ENCODE measurements at places on chromosomes 2 and 18. TPM values are rescaled to one million over a fixed set of nuclear protein-coding genes. Genes with fewer than 3 reads are reported as not detected.

DNA sequence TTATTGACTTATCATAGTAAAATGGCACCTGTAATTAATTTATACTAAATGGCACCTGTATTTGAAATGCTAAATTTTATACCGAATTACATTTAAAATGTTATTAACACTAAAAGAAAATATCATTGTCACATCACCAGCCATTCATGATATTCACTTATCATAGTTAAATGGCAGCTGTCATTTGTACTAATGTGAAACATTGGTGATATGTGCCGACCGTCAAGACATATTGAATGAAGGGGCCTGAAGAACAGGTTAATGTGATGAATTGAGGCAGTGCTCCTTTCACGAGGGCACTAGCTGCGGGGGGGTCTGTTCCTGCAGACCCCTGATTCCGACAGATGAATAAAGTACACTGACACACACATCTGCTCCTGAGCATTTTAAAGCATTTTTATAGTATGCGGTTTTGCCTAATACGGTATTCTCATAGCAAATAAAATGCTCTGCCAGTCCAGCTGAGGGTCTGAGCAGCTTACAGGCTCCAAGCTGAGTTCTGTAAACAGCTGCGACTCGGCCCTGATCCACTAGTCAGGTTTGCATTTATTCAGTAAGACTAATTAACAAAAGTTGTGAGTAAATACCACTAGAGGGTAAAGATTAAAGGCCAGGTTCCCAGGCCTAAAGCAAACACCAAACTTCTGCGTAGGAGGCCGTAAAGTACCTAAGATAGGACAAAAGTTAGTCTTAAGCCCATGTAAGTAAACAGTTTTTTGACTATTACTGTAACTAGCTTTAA, 593.4 kb upstream of the NETO1 start:
- no peak for DNase-seq

GRCh38 chr18:35477497-35477896, 20.3 kb downstream of the INO80C start:
- no peak for DNase-seq

DNA sequence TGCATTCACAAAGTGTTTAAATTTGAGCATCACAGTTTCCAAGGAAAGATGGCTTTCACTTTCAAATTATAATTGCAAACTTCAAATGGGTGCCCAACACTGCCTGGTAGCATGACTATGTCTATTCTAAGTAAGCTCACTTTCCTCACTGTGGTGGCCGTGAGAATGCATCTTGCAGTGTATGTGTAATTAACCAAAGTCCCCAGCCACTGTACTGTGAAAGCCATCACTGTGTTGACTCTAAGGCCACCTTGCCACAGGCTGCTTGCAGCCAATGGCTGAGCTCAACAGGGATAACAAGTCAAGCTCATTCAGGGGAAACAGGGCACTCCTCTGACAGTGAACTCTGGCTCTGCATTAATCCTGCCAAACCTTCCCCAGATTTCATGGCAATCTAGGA, 43.3 kb upstream of the LGALSL start:
- no peak for DNase-seq

Gene VWA3B
- total RNA-seq: not detected

GRCh38 chr2:26279886-26280285, 35.1 kb downstream of the HADHB start:
- DNase-seq: no peak

DNA sequence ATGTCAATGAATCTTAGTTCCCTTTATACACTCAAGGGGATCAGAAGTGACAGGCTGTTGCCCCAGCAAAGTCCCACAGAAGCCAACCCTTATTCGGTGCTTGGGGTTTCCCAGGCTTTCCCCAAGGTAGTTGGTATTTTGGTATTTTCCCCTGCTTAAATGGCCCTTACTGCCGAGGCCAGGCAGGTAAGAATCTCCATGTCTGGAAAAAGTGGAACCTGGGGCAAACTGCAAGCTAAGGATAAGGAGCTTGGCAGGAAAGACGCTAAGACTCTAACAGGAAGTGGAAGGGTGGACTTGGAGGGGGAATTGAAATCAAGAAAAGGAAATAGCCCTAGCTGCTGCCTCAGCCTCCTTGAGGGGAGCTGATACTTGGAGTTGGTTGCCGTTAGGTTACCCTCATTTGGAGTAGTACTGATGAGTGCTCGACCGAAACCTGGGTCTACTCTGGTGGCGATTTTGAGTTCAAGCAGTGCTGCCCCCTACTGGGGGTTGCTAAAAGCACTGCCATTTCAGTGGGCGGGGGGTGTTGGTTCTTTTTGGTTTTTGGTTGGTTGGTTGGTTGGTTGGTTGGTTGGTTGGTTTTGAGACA, 3.3 kb upstream of the GPBAR1 start:
- DNase-seq: peak; percentile 7

Gene LYPD1
- total RNA-seq: 146 TPM

DNA sequence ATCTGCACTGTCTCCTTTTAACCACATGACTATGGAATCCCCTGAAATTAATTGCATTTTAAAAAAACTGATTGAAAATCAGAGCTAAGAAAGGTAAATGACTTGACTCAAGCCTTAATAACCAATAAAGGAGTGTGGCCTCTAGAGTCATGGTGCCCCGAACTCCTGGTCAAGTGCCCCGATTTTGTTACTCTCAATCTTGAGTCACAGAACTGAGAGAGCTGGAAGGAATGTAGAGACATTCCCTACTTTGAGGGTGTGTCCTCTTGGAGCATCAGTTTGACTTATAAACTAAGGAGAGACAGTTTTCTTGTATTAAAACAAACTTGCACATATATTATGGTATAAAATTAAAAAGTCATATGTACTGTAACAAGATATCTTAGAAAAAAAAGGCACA, 2.4 kb downstream of the WDR43 start:
- peak; percentile 62 for DNase-seq

Gene HNMT
- 9.8 TPM for total RNA-seq

DNA sequence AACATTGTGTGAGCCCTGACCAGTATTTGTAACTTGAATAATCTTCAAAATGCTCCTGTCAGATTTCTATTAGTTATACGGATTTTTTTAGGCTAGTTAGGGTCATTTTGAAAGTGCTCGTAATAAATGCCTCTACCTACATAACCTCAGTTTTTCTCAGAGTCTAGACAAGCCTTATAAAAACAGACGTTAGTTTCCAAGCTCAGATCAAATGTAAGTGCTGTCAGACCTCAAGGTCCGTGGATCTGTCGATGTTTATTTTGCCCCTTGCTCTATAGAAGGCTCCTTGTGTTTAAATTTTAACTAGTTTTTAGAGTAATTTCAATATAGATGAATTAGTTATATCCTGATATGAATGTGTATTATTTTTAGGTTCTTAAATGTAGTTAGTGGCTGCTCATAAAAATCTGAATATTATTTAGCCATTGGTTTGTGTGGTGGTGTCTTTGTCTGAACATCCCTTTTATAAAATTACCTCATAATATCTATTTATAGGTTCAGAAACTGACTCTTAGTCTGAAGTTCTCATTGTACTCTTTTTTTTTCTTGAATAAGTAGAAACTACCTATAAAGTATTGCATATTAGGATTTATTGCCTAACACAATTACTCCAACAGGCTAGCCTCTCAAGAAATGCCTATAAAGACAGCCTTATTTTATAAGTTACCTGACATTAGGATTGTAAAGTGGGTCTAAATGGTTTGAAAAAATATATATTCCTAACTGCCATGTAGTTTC, 71.1 kb downstream of the MTA3 start:
- DNase-seq: no peak

GRCh38 chr2:102057502-102058292, 65.9 kb downstream of the IL1R2 start:
- DNase-seq: peak; percentile 67

- DNase-seq: no peak
These were observed 339.4 kb downstream of the CMPK2 start for GRCh38 chr2:6526093-6526824.

- no peak for DNase-seq
These were observed 73.8 kb downstream of the SPTBN1 start for GRCh38 chr2:54529935-54530334.

DNA sequence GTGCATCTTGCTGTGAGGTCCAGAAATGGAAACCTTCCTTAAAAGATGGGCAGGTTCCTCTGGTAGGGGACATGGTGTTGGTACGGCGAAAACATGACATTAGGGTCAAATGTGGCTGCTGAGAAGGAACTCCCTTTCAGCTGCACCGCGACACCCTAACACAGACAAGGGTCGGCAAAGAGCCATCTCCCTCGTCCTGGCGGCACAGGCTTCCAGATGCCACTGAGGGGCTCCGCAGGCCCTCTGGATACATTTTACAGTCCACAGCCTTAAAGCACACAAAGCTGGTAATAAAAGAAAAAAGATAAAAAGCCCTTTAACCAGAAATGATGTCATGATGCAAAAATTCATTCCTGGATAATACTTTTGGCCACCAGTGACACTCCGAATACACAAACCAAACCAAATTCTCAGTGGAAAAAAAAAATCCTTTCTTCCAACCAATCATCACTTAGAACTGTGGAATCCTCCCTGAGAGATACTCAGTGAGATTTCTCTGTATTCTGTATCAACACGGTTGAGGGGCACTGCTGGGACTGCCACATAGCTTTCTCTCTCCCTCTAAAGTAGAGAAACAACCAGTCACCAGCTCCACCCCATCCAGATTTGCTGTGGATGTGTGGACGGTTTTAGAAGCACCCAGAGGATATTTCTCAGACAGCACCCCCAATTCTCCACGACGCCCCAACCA, 174.8 kb downstream of the HDAC4 start:
- DNase-seq: peak; percentile 64

DNA sequence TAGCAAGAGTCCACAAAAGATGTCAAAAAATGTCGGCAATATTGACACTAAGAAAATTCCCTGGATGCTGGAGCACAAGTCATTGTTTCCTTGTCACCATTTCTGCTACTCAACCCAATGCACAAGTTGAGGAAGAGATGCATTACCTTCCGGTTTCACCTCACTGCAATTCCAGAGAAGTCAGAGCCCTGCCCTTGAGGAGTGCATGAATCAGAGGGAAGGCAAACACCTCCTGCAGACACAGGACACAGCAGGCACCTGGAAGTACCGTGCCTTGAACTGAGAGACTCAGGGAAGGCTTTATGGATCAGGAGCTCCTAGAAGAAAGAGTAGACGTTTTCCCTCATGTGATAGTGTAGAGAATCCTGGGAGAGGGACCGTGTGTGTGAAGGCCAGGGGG, 62.7 kb upstream of the ARL4C start:
- no peak for DNase-seq

- DNase-seq: peak; percentile 13
These were observed 65.5 kb downstream of the ZNF516 start for GRCh38 chr18:76429262-76430126.

- DNase-seq: peak; percentile 51
These were observed 76.0 kb downstream of the TGIF1 start for GRCh38 chr18:3525870-3526420.

GRCh38 chr18:78422336-78422735, 557.3 kb upstream of the SALL3 start:
- DNase-seq: no peak

GRCh38 chr18:23049698-23050373, 85.4 kb upstream of the CABLES1 start:
- peak; percentile 73 for DNase-seq

DNA sequence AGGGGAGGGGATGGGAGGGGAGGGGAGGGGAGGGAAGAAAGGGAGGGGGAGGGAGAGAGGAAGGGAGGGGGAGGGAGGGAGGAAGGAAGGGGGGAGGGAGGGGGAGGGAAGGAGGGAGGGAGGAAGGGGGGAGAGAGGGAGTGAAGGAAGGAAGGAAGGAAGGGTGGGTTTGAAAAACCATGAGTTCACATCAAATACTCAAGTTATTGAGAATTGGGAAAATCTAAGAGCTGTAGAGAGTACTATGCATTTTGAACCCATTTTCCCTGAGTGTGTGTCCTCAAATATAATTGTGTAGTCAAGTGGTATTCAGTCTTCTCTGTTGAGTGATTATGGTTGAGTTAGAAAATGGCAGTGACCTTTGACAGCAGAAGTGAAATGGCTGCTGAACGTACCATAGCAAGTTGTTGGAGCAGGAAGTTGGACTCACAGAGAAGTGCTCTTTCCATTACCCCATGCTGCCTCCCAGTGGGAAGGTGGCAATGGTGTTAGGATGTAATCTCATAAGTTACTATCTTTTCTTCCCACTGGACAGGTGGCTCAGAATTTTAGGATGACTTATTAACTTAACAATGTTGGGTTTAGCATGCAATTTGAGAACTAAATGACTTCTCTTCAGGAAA, 214.6 kb downstream of the SETBP1 start:
- peak; percentile 74 for DNase-seq

DNA sequence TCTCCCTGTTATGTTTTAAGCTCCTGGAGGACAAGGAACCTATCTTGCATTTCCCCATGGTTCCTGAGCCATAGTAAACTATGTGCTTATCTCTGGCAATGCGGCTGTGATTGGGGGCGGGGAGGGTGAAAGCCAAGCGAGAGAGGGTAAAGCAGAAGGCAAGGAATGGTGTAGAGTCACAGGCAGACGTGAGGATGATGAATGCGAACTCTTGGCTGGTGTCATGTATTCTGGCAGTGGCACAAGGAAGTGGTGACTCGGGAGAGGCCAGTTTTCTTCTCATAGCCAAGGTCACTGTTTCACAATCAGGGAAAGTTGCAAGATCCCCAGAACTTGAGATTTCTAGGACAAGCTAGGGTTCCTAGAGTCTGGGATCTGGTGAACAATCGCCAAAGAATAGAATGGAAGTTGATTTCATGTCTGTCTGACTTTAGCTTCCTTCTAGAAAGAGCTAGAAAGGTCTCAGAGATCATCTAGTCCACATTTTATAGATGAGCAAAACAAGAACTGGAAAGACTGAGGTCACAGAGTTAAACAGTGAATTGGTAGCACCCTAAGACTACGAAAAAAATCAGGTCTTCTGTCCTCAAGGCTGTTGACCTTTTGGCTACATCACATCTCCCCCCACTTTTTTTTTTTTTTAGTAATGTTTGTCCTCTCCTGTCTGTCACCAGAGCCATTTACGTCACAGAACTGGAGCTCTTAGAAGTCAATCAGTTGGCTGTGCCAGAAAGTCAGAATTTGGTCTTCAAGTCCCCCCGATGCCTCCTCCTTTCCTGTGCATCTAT, 137.0 kb downstream of the BCL11A start:
- DNase-seq: no peak

DNA sequence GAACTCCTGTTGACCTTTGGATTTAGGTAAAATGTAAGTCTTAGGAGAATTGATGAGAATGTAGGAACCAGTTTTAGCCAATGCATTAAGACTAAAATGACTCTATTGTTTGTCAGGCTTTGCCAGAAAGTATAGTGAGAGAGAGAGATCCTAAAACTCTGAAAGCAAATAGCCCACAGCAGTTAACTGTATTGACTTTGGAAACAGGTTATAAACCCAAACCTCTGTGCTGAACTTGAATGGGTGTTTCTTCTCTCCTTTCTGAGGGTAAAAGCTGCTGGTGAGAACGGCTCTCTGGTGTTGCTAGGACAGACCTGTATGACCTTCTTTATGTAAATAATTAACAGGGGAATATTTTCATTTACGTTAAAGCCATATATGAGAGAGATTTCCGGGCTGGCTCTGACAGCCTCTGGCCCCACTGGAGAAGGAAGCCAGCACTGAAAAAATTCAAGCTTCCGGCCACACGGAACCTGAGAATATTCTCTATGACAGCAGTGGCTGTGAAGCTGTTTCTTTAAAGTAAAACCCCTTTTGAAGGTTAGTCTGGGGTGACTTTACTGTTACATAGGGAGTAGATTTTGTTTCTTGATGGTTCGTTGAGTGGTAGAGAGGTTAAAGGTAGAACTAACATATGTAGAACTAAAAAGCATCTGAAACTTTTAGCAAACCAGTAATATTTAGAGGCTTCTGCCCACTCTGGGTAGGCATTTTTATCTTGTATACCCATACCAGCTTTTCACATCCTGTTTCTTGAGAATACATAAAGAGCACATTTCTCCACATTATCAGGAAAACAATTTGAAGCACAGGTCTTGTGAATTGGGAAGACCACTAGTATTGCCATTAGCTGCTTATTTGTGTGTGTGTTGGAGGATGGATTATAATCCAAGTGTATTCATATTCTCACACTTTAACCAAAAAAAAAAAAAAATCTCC, 123.8 kb downstream of the SPTBN1 start:
- no peak for DNase-seq
